Ureter (tissue), 1 donor: ENCODE measurements at places on chromosomes 3 and 15. TPM values are rescaled to one million over a fixed set of nuclear protein-coding genes. Genes with fewer than 3 reads are reported as not detected.

DNA sequence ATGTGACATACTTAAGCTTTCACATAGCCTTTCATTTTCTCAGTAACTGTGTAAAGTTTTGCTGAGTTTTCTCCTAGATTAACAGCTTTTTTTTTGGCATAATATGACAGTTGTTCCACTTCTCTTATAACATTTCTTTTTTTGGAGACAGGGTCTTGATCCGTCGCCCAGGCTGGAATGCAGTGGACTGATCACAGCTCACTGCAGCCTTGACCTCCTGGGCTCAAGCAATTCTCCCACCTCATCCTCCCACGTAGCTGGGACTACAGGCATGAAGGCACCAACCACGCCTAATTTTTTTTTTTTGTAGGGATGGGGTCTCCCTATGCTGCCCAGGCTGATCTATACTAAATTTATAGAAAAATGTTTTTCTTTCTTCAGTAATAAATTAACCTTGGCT lies 30.1 kb downstream of the DLG1 start:
- DNase-seq, result no peak

DNA sequence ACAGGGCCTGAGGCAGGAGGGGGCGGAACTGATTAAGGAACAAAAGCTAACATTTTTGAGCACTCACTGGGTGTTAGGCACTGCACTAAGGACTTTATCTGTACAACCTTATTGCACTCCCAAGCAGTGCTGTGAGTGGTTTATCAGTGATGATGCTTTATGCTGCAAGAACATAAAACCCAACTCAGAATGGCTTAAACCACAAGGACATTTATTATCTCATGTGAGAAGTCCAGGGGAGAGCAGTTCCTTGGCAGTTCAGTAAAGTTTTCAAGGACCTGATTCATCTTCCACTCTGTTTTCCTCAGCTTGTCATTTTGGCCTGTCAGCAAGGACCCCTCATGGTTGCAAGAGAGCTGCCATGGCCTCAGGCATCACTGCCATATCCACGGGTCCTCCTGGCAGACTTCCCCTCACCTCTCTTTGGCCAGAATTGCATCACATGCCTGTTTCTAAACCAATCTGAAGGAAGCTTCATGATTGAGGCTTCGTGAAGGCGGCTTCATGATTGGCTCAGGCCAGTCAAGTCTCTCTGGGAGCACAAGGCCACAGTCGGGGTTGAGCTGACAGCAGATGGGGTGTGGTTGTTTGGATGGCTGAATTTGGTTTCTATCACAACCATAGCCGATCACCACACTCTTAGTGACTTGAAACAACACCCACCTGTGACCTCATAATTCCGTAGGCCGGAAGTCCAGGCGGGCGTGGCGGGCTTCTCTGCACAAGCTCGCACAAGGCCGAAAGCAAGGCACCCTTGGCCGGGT lies 15.8 kb downstream of the EFCC1 start:
- DNase-seq, result no peak

- DNase-seq, result no peak
Measured at GRCh38 chr15:59251001-59251845, 44.6 kb downstream of the LDHAL6B start.

GRCh38 chr15:48721061-48721810 lies 75.7 kb upstream of the FBN1 start:
- no peak for DNase-seq

GRCh38 chr3:189787632-189788031 lies 156.4 kb downstream of the TP63 start:
- no peak for DNase-seq

DNA sequence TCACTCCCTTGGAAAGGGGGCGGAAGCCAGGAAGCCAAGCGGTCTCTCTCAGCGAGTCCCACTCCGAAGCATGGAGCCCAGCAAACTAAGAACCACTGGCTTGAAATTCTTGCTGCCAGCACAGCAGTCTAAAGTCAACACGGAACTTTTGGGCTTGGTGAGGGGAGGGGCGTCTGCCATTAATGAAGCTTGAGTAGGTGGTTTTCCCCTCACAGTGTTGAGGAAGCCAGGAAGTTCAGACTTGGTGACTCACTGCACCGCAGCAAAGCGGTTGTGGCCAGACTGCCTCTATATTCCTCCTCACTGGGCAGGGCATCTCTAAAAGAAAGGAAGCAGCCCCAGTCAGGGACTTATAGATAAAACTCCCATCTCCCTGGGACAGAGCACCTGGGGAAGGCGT lies 665.4 kb upstream of the CBLB start:
- DNase-seq, result no peak

DNA sequence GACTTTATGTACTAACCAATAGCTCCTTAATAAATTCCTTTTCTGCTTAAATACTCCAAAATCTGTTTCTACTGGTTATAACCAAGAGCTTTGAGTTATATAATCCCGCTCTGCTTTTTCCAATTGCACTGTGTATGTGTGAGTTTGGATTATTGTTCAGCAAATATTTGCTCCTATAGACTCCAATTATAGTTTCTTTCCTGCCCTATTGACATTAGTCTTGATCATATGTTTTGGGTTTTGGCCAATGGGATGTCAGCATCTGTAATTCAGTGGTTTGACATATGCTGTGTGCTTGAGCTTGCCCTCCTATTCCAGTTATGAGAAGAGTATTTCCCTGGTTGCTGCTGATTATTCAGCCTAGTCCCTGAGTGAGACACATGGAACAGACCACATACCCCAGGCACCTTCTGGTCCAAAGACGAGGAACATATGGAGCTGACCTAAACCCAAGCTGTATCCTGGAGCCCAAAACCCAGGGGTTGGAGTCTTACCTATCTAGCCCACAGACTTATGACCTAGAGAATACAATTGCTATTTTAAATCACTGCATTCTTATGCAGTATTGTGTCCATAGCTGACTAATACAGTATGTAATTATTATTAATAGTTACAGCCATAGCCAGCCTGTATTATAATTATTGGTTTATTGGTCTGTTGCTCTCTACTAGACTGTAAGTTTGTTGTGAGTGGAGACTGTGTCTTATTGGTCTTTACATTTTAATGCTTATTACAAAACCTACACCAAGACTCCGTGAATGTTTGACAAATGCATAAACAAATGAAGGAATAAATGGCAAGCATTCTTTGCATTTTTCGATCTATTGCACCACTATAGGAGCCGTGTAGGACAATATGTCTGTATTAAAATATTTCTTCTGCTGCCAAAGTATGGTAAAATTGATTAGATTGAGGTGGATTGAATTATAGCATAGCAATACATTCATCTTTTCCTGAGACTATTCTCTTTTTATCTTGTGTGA lies 11.7 kb upstream of the ZNF280D start:
- DNase-seq, result no peak

The SOX14 gene
- total RNA-seq, result not detected

The ATP13A5 gene
- total RNA-seq, result not detected

The GOLGA6L7 gene
- total RNA-seq, result not detected

The PLSCR5 gene
- not detected for total RNA-seq
